Endothelial cell (in vitro differentiated cells): ENCODE measurements at places on chromosomes 2 and 18.

- no peak overlapping the region for H3K27ac ChIP-seq
- peak overlapping the region; percentile 12 for H3K4me3 ChIP-seq
- peaks cover 2% of the 10 kb centered on the region for H3K36me3 ChIP-seq
- H3K27me3 ChIP-seq = peaks cover 11% of the 10 kb centered on the region
- no peak for DNase-seq
Measured at GRCh38 chr2:25339791-25340180, 1.9 kb downstream of the DNMT3A start.

GRCh38 chr2:215527736-215528135 is 91.9 kb upstream of the FN1 start:
- H3K36me3 ChIP-seq = no peaks in the 10 kb centered on the region
- H3K4me3 ChIP-seq = no peak overlapping the region
- no peak overlapping the region for H3K27ac ChIP-seq
- DNase-seq = no peak
- H3K27me3 ChIP-seq = no peaks in the 10 kb centered on the region

- H3K4me1 ChIP-seq = no peaks in the 10 kb centered on the region
- DNase-seq = no peak
- H3K27ac ChIP-seq = no peak overlapping the region
- no peak overlapping the region for H3K4me3 ChIP-seq
- H3K27me3 ChIP-seq = no peaks in the 10 kb centered on the region
Measured at GRCh38 chr2:101291973-101292372, 16.5 kb downstream of the RNF149 start.

DNA sequence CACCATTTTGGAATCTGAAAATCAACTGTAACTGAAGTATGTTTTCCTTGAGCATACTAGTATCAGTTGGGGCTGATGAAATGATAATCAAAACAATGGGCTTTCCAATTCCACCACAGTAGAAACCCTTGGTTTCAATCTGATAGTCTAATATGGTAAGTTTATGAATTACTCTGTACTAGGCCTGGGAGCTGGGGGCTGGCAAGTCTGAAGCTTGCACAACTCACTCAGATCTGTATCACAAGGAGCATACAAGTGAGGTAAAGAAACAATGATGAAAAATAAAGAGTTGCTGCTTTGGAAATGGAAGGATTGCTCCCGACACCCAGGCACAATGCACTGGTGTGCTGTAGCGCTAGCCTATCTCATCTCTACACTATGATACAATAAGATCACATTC is 19.4 kb downstream of the ZEB2 start:
- H3K4me1 ChIP-seq = peaks cover 8% of the 10 kb centered on the region
- H3K27me3 ChIP-seq = no peaks in the 10 kb centered on the region
- H3K36me3 ChIP-seq = no peaks in the 10 kb centered on the region
- H3K4me3 ChIP-seq = no peak overlapping the region
- H3K27ac ChIP-seq = no peak overlapping the region
- no peak for DNase-seq

DNA sequence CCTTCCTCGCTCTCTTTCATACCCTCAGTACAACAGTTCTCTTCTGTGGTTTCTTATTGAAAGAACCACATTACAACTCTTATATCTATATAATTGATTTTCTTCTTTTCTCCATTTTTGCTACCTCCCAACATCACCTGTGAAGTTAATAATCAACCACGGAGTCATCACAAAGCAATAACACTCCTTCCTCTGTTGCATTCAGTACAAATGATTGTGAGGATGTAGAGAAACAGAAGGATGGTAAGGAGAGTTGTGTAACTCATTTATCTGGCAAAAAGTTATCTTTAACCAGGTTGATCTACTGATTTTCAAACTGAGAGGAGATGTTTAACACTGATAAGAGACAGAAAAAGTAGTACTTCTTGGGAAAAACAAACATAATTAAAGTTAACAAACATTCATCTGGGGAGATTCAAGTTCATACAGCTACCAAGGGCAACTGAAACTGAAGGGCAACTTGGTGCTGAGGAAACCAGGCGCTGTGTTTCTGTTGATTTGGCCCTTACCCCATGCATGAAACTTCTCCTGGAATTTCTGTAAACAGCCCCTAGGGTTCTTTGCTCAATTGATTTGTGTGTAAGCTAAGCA is 14.2 kb downstream of the IDH1 start:
- H3K4me3 ChIP-seq = no peak overlapping the region
- H3K27me3 ChIP-seq = peaks cover 2% of the 10 kb centered on the region
- H3K4me1 ChIP-seq = peaks cover 3% of the 10 kb centered on the region
- no peak overlapping the region for H3K27ac ChIP-seq

- H3K4me1 ChIP-seq = peaks cover 5% of the 10 kb centered on the region
- H3K4me3 ChIP-seq = no peak overlapping the region
- no peaks in the 10 kb centered on the region for H3K36me3 ChIP-seq
Measured at GRCh38 chr18:36580266-36580665, 248.5 kb downstream of the TPGS2 start.
